Spinal cord (tissue), 10 donors: ENCODE measurements at places on chromosomes 11 and 22. TPM values are rescaled to one million over a fixed set of nuclear protein-coding genes. Genes with fewer than 3 reads are reported as not detected.

DNA sequence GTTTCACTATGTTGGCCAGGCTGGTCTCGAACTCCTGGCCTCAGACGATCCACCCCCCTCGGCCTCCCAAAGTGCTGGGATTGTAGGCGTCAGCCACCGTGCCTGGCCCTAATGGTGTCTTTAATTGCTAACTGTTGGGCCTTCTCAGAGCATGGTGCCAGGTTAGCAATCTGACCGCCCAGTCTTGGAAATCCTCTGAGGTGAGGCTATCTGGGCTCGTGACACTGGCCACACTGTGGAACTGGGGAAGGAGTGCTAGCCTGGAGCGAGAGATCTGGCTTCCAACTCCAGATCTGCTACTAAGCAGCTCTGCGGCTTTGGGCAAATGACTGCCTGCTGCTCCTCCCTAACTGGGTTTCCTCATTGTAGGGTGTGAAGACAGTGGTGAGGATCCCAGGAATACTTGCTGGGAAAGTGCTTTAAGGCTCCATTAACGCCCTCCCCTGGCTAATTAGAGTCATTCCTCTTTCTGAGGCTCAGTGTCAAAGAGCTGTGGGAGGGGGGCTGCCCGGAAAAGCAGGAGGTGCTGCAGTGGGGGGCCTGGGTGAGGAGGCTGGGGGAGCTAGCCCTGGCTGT is 35.4 kb downstream of the CHRDL2 start:
- no peak for DNase-seq

DNA sequence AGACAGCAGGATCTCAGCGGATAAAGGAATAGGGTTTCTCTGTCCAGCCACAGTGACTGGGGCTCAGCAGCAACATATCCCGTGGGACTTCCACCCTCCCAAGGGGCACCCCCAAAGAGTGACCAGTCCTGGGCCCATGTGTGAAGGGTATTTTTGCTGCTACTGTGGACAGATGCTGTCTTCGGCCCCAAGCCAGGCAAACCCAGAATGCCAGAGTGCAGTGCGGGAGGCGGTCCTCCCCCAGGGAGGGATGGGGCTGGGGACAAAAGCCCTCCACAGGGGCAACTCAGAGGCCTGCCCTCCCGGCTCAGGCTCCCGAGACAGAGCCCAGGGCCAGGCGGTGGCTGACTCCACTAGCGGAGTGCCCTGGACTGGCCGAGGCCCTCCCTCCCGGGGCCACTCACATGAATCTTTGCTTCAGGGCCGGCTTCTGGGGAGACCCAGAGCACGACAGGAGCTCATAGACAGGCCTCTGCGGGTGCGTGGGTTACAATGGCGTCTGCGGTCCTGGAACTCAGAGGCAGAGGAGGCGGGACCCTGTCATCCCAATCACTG is 34.7 kb upstream of the WNT7B start:
- DNase-seq, result no peak

DNA sequence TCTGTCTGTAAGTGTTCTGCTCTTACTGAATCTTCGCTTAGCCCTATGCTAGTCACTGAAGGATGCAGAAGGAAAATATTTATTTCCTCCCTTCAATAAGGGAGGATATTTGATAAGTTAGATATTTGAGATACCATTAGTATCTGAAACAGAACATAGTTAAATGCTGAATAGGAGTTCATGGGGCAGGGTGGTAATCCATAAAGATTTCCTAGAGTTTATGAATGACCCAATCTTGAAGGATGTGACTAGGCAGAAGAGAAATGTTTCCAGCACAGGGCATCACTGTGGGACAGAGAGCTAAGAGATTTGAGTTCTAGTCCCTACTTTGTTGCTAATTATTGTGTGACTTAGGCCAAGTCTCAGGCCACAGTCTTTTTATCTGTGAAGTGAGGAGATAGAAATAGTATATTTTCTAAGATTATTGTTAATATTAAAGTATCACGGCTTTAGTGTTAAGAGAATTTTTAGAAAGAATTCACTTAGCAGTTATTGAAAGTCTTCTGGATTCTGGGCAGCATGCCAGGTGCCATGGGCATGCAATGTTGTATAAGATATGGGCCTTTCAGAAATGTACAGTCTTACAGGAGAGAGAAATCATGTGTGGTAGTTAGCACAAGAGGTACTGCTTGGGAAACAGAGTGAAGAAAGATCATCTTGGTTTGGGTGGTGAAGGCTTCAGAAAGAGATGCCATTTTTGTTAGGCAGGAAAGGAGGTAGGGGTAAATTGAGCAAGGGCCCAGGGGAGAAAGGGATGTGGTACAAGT is 24.0 kb downstream of the SWAP70 start:
- no peak for DNase-seq

DNA sequence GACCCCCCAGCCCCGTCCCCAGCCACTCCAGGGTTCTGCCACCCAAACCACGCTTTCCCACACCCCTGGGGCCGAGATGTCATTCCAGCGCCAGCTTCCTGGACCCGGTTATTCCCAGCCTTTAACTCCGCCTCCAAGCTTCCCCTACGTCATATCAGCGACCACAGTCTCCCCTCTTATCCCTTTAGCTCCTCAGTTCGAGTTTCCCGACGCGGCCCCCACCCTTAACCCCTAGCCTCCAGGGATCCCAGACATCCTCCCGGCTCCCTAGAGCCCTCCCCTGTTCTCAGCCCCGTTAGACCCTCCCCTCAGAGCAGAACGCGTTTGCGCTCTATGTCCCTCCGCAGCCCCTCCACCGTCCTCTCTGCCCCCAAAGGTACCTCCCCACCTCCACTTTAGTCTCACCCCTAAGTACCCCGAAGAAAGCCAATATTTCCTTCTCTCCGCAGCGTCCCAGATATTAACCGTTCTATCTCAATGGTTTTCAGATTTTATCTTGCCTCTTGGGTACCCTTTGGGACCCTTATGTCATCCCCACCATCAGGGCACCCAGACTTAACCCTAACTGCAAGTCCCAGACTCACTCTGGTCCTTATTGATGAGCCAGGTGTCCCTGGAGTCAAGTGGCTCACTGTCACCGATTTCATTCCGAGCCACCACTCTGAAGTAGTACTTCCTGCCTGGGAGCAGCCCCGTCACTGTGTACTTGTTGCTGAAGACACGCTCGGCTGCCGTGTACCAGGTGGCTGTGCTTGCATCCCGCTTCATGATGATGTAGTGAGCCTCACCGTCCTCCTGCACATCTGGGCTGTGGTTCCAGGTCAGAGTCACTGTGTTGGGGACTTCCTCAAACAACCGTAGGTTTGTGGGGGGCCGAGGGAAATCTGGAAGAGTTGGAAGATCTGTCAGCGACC is 8.0 kb downstream of the TMEM86A start:
- no peak for DNase-seq

DNA sequence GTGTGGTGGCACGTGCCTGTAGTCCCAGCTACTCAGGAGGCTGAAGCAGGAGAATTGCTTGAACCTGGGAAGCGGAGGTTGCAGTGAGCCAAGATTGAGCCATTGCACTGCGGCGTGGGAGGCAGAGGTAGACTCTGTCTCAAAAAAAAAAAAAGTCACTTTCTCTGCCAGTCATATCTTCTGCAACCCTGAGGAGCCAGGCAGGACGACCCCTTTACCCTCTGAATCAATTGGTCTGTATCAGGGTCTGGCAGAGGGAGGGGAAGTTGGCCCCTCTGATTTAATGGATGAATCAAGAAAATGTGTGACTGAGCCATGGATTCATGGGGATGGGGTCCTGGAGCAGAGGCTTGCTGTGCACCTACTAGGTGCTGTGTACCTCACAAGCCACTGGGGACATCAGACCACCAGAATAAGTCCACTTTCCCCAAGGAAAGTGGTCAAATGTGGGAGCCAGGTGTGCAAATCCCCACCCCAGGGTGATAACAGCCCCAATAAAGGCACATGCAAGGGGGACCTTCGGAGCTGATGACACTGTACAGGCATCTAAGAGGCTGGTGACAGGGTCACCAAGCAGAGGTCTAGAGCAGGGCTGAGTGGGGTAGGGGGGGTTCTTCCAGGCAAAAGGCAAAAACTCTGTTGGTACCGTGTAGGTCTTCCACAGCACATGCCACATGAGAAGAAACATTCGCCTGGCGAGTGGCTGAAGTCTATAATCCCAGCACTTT is 29.0 kb downstream of the TXN2 start:
- DNase-seq, result no peak

DNA sequence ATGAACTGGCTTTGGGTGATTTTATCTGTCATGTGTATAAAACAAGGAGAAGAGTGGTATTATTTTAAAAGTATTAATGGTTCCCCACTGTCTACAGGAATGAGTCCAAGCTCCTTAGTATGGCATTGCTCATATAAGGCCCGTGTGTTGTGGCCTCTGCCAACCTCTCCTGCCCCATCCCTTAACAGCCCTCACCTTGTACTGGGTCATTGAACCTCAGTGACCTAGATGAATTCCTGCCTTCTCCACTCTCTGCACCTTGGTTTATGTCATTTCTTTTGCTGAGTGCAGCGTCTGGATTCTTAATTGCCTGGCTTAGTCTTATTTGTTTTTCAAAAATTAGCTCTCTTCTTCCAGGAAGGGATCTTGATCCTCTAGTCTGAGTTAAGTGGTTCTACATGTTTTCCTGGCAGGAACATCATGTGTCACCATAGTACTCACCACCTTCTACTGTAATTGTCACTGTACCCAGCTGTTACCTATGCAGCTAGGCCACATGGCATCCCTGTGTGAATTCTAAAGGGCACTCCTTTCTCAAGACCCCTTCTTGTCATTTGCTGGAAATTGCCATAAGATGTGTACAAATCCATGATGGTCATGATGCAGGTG is 36.2 kb upstream of the POGLUT3 start:
- no peak for DNase-seq

DNA sequence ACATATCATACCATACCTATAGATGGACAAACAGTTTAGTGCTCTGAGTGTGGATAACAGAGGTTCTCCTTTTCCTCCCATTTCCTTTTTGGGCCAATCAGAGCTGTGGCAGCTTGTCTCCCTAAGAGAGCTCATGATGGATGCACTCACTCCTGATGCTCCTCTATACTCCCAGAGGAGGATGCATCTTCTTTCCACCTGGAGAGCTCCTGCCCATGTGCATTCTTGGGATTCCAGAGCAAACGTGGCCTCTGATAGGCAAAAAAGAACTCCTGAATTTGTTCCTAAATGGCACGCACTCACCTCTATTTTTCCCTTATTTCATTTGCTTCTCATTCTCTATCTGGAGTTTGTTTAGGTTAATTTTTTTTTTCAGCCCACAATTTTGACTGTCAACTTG is 2.9 kb downstream of the MRGPRX3 start:
- no peak for DNase-seq

DNA sequence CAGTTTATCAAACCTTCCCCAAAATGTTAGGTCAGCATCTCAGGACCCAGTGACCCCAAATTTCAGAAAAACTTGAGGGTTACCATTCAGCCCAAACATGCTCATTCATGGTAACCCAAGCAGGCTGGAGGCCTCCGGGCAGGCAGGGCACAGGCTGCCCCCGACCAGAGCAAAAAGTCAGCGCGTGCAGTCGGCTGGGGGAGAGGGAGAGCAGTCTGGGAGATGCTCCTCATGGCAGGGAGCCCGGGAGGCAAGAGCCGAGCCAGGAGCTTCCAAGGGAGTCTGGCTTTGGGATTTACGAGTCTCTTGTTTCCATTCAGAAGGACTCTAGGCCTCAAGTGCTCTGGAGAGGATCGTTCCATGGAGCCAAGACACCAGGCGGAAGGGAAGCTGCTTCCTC is 45.7 kb downstream of the RPUSD4 start:
- no peak for DNase-seq

SCGB1A1 gene
- not detected for total RNA-seq

NRGN gene
- total RNA-seq, result 1.8 TPM

MISFA gene
- 5.8 TPM for total RNA-seq

OR8H1 gene
- not detected for total RNA-seq
